ENCODE measurements at places on chromosomes 11 and 22.

GRCh38 chr11:5922749-5923426 is 19.2 kb upstream of the OR56A3 start:
- DNase-seq, result no peak

GRCh38 chr11:44811841-44812448 is 85.2 kb downstream of the TSPAN18 start:
- no peak for DNase-seq

DNA sequence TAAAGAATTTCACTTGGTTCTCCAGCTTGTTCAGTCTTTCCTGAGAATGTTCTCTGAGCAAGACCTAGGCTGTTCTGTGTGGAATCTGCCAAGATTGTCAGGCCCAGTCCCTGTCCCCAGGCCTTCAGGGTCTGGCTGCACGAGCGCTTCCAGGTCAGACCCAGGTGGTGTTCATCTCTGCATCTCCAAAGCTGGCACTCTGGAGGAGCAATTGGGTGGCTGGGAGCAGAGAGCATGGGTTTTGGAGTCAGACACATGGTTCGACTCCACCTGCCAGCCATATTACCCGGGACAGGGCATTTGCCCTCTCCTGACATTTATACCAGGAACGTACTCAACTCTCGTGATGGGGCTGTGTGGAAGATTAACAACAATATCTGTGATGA is 8.8 kb downstream of the CD5 start:
- no peak for DNase-seq

DNA sequence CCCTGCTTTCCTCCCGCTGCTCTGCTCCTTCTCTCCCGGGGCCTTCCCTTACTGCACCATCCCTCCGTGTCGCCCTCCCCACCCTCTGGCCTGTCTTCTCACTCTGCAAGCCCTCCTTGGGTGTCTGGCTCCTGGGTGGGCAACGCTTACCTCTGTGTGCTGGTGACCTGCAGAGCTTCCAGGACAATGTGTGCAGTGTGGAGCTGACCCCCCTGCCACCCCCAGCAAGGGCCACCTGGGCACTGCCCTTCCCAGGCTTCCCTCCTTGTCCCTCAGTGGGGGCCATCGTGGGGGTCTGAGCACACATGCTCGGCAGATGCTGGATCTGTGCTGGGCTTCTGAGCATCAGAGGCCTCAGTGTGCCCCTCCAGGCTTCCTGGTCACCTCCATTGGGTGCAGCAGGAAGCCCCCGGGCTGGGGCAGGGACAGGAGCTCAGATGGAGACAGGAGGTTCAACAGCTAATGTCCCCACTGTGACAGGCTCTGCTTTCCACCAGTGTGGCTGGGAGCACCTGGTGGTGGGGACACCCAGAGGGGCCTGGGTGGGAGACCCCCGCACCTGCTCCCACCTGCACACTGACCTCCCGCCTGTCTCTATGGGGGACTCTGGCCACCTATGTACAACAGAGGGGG is 7.8 kb upstream of the BRSK2 start:
- DNase-seq, result no peak

GRCh38 chr11:2304506-2305139 is 2.8 kb downstream of the TSPAN32 start:
- DNase-seq, result no peak

DNA sequence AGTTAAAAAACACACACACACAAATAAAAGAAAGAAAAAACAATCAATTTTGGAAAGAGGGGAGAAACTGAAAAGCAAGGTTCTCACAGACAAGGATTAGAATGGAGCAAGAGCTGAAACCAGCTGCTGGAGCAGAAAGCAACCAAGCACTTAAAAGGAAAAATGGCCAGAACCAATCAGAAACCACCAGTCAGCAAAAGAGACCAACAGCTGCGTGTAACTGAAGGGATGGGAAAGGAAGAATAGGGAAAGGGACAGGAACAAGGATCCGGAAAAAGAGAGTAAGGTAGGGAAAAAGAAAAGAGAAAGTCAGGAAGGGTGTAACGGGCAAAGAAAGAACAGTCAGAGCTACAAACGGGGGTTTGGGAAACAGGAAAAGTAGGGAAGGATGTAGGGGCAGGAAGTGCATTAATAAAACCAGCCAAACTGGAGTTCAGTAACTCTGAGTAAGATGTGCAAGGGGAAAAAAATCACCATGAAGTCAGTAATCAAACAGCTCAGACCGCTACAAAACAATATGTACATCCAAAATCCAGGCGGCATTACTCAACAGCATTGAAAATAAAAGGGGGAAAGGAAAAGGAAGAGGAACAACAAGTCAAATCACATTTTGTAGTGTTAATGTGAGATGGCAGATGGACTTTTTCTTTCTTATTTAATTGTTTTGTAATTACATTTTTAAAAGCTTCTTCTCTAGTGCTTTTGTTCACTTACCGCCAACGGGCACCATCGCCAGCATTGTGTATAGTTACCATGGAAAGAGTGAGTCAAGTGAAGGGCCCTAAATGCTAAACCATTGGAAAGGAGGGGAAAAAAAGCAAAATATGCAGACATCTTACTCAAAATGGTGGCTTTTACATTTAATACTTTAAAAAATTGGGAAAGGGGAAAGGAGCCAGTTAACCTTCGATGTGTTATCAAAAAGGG is 49.2 kb downstream of the APOL5 start:
- no peak for DNase-seq

DNA sequence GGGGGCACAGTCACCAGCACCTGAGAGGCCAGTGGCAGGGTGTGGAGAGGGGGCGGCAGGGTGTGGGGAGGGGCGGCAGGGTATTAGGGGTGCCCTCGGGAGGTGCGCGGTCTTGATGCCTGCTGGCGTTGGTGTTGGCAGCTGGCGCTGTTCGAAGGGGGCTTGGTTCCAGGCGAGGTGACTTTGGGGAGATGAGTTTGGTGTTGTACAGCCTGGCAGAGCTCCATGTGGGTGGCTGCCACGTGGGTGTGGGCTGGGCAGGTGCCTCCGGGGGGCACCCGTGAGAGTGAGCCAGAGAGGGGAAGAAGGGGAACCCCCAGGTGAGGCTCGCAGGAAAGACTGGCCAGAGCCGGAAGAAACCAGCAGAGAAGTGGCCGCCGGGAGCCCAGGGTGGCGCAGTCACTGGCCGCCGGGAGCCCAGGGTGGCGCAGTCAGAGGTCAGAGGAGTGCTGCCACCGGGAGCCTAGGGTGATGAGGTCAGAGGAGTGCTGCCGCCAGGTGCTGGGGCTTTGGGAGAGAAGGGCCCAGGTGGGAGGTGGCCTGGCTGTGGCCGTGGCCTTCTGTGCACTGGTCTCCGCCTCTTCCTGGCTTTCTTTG is 44.7 kb downstream of the MUC6 start:
- no peak for DNase-seq

DNA sequence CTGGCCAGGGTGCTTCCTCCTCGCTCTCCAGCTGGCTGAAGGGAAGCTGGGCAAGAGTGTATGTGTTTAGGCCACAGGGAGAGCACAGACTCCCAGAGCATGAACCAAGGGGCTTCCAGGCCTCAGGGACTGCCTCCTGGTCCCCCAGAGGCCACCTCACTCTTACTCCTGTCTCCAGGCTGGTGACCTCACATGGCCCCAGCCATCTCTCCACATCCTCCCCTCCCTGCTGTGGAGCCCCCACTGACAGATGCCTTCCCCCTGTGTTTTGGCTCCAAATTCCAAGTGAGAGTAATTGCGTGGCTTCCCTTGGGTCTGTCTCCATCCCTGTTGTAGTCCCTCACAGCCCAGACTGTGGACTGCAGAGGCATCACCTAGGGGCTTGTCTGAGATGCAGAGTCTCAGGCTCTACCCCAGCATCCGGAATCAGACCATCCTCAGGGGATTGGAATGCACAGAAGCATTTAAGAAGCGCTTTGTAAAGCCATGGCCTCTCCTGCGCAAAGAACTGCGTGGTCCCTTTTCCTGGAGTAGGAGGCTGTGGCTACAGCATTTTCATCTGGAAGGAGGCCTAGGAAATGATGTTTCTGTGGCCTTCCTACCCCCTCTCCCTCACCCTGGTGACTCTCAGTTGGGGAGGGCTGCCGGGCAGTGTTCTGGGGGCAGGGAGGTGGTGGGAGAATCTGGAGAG is 91.1 kb downstream of the ATXN10 start:
- DNase-seq, result no peak

GRCh38 chr22:37801946-37802309 is 5.8 kb upstream of the GCAT start:
- DNase-seq, result no peak

- DNase-seq, result no peak
These were observed 4.4 kb upstream of the PDGFB start for GRCh38 chr22:39249086-39249704.

- DNase-seq, result no peak
These were observed 13.8 kb upstream of the PVALB start for GRCh38 chr22:36830601-36831000.

DNA sequence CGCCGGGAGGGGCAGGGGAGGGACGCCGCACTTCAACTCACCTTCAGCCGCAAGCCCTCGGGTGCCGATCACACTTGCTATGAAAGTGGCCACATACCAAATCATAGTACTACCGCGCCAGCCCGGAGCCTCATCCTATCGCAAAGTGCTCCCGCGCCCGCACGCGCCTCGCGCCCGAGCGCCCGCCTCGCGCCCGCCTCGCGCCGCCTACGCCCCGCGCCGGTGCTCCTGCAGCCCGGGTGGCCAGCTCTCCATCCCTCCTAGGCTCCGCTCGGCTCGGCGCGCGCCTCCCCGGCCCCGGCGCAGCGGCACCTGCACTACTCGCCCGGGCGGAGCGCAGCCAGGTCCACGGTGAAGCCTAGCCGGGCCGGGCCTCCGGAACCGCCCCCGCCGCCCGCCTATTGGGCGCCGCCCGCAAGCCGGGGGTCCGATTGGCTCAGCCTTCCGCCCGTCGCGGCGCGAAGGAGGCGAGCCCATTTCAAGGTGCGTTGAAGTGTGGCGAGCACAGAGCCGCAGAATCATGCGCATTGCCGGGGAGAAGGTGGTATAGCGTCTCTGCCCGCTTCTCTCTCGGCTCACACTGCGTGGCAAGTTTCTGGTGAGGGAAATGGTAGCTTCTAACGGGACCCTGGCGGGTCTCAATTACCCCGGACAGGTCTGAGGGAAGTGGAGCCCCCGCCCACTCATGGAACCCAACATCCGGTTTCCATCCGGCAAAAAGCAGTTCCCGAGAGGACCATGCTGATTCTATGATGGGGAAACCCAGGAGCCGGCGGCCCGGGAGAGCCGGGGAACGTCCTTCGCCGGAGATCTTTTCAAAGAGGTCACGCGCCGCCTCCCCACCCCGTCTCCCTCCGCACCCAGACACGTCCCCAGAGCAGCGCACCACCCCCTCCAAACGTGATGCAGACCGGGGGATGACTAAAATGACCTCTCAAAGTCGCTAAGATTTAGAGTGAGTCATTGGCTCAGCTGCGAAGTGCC is at the start of gene IGSF9B:
TSS of gene IGSF9B (minus strand) at position 319 of the 984 bp plus-strand sequence. CDS start at position 105, 214 bp downstream.
- DNase-seq, result peak; percentile 88

DNA sequence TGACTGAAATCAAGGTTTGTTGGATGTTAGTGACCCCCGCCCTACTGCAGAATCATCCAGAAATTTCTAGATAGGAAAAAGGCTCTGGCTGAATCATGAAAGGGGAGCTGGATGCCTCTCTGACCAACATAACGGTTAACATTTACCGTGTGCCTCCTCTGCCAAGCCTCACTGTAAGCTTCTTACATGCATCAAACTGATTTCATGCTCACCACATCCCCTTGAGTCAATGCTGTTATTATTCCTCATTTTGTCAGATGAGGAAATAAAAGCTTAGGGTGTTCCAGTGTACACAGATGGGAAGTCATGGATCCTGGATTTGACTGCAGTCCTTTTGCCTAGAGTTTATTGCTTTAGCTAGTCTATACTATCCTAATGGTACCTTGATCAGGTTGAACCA is 5.9 kb upstream of the HMOX1 start:
- no peak for DNase-seq

- peak; percentile 6 for DNase-seq
These were observed 741 bp downstream of the CARS1 start for GRCh38 chr11:3056296-3057068.

GRCh38 chr22:35777335-35777975 is 59.8 kb downstream of the APOL5 start:
- DNase-seq, result no peak

GRCh38 chr22:43995057-43995685 is 28.9 kb upstream of the PARVB start:
- no peak for DNase-seq

DNA sequence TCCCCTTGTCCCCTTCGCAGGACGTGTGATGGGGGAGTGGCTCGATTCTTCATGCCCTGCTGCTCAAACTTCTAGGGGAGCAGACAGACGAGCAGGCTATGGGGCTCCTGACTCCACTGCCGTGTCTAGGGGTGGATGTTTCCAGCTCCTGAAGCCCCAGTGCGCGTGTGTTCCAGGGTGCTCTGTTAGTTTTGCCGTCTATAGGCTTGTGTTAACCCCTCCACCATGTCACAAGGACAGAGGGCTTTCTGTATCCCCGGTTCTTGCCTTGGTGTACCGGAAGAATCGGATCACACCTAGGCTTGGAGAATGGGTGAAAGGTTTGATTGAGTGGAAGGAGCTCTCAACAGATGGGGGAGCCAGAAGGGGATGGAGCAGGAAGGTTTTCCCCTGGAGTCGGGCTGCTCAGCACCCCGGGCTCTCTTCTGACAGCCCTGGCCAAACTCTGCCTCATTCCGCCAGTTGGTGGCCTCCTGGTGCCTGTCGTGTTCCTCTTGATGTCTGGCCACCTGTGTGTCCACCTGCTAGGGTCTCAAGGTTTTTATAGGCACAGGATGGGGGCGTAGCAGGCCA is 810.7 kb downstream of the BRD1 start:
- no peak for DNase-seq

- no peak for DNase-seq
These were observed 1.2 kb upstream of the SMIM35 start for GRCh38 chr11:118087931-118088330.

DNA sequence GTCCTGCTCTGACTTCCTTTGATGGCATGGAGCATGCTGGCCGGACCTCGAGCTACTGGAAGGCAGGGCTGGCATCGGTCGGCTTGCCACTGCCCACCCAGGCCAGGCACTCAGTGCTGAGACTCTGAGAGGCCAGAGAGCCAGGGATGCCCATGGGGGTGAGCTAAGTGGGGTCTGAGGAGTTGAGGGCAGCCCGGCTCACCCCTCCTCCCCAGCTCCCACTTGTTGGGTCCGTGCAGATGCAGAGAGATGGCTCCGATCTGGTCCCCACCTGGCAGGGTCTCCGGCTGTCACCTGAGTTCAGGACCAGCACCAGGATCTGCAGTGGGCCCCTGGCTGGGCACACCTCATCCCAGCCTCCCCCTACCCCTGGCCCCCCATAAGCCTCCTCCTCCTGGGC is 13.3 kb downstream of the LSP1 start:
- no peak for DNase-seq

- DNase-seq, result no peak
These were observed 22.9 kb downstream of the FLI1 start for GRCh38 chr11:128716661-128717210.

- DNase-seq, result no peak
These were observed 2.6 kb downstream of the KCNC1 start for GRCh38 chr11:17736930-17737817.

GRCh38 chr11:32121012-32121411 is 30.1 kb downstream of the RCN1 start:
- no peak for DNase-seq

Measured in stimulated activated CD8-positive, alpha-beta memory T cell treated with anti-CD3 and anti-CD28 coated beads, Interleukin-12 subunit alpha, Interleukin-12 subunit beta, amount 100 ng/mL, for 4 hours (primary cell).